ENCODE measurements at places on chromosomes 6 and 20.

- DNase-seq: no peak
Observed at GRCh38 chr6:44234101-44235025, 11.0 kb downstream of the SLC29A1 start.

GRCh38 chr6:152218887-152219286 is 411.4 kb downstream of the ESR1 start:
- no peak for DNase-seq

GRCh38 chr6:160790028-160790792 is 88.2 kb downstream of the PLG start:
- no peak for DNase-seq

GRCh38 chr20:21090721-21091120 is 15.4 kb downstream of the LINC00237 start:
- DNase-seq: no peak

GRCh38 chr20:460707-461106 is 1.6 kb downstream of the TBC1D20 start:
- no peak for DNase-seq

GRCh38 chr20:57804470-57805250 is 94.8 kb upstream of the PMEPA1 start:
- no peak for DNase-seq

DNA sequence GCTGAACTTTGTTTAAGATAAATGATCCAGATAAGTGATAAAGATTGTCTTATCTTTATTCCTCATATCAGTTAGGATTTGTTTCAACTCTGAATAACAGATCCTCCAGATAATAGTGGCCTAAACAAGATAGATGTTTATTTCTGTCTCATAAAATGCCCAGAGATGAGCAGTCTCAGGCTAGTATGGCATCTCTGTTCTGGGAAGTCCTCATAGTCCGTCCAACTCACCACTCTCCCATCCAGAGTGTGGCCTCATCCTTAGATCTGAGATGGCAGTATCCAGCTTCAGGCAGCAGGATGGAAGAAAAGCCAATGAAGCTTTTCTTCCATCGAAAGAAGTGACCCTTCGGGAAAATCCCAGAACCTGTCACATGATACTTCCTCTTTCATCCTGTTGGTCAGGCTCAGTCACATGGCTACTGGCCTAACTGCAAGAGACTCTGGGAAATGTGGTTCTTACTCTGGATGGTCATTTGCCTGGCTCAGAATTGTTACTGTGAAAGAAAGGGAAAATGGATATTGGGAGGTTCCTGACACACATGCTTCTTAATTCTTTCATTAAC is 29.4 kb upstream of the TAGAP start:
- DNase-seq: no peak

- no peak for DNase-seq
Observed at GRCh38 chr20:22692119-22692475, 107.7 kb upstream of the FOXA2 start.

- no peak for DNase-seq
Observed at GRCh38 chr6:73521351-73521985, 636 bp upstream of the EEF1A1 start.

DNA sequence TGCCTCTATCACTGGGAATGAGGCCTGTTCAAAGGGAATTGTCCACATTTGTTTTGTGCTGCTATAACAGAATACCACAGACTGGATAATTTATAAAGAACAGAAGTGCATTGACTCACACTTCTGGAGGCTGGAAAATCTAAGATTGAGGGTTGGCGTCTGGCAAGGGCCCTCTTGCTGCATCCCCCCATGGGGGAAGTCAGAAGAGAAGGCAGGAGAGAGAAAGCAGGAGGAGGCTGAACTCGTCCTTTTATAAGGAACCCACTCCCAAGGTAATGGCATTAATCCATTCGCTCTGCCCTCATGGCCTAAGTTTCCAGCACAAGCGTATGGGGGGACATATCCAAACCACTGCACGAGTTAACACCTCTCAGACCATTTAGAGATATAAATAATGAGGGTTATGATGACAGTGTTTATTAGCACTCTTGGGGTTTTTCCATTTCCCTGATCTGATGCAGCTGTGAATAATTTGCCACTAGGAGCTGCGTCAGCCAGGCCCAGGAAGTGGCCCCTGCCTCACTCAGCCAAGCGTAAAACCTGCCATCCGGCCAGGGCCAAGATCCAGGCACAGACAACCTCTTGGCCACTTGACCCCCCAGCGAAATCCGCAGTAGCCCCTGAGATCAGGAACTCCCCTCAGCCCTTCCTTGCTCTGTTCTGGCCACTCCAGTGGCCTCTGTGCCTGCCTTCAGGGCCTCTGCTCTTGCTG is 14.2 kb upstream of the SLCO4A1 start:
- peak; percentile 40 for DNase-seq

GRCh38 chr6:87336367-87336766 is 7.3 kb upstream of the GJB7 start:
- DNase-seq: no peak

DNA sequence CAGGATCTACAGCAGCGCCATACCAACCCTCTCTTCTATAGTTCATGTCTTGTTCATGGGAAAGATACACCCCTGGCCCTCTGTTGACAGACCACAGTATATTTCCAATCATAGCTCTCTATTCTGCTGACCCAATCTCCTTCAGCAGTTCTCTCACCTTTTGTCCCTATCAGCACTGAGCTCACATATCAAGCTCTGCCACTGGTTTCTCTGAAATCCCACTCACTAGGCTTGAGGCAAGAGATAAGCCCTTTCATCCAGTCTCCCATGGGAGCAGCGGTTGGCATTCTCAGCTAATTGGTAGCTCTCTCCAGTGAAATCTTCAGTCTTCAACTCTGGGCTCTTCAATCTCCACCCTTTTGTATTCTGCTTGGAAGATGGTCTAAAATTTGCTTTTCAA is 313.4 kb downstream of the GJA1 start:
- no peak for DNase-seq

GRCh38 chr6:155411154-155412052 is 44.2 kb downstream of the NOX3 start:
- DNase-seq: no peak

DNA sequence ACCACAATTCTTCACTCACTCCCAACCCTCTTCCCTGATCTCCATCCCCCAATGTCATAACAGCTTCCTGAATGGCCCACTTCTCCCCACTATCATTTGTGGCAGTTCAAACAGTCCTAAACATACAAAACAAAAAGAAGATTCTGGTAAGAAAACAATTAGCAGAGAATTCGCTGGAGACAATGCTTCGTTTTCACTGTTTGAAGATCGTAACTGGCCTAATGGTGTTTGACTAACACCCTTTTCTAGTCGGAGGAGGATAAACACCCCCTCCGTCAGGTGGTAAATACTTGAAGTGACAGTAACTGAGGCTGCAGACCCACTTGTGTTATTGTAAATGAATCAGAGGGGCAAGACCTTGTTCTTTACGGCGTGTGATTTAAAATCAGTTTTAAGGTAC is 3.8 kb downstream of the EYA2 start:
- DNase-seq: no peak

DNA sequence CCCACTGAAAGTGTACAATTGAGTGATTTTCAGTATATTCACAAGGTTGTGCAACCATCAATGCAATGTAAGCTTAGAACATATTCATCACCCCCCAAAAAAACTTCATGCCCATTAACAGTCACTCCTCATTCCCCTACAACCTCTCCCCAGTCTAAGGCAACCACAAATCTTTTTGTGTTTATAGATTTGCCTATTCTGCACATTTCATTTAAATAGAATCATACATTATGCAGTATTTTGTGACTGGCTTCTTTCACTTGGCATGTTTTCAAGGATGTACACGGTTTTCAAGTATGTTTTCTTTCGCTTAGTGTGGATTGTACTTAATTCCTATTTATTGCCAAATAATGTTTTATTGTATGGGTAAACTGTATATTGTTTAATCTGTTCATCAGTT is 329.3 kb upstream of the RNF24 start:
- no peak for DNase-seq

DNA sequence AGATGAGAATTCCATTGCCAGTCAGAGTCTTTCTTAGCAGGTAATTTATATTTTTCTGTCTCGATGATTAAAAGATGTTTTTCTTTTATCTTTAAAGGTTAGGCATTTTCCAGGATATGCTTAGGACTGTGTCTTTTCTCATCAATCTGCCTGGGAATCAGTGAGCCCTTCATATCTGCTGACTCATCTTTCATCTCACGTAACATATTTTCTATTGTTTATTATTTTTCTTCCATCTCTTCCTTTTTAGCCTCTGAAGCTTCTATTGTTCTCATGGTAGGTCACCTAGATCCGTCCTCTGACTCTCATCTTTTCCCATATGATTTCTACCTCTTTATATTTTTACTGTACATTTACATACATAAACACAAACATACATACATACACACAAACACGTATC is 8.7 kb downstream of the CCDC28A start:
- DNase-seq: no peak

GRCh38 chr6:437037-437392 is 45.5 kb downstream of the IRF4 start:
- DNase-seq: no peak

GRCh38 chr20:61640131-61640870 is 388.2 kb downstream of the CDH4 start:
- no peak for DNase-seq

GRCh38 chr6:140537834-140538705 is 1163.6 kb upstream of the CITED2 start:
- DNase-seq: no peak

GRCh38 chr6:129364037-129364436 is 345.9 kb downstream of the ARHGAP18 start:
- no peak for DNase-seq

GRCh38 chr6:26375270-26375669 is 7.6 kb upstream of the BTN2A2 start:
- DNase-seq: no peak

- DNase-seq: no peak
Observed at GRCh38 chr6:87939776-87940175, 107.9 kb upstream of the SPACA1 start.

DNA sequence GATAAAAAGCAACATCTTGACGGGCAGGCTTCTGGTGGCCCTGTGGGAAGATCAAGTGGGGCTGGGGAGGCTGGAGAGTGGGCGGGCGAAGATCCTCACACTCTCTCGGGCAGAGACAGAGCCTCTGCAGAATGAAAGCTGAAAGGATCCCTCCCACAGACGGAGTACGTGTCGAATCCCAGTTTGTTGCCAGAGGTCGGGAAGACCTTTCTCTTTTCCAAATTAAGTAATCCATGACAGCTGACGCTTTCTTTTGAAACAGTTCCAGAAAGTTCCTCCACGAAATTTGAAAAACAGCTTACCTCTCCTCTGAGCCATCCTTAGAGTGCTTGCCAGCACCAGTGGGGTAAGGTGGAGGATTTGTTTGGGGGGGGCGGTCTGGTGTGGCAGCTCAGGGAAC is 155.6 kb upstream of the SMLR1 start:
- DNase-seq: no peak

- no peak for DNase-seq
Observed at GRCh38 chr20:25071734-25072133, 10.2 kb downstream of the VSX1 start.

GRCh38 chr6:125375821-125376220 is 74.1 kb upstream of the HDDC2 start:
- DNase-seq: no peak

DNA sequence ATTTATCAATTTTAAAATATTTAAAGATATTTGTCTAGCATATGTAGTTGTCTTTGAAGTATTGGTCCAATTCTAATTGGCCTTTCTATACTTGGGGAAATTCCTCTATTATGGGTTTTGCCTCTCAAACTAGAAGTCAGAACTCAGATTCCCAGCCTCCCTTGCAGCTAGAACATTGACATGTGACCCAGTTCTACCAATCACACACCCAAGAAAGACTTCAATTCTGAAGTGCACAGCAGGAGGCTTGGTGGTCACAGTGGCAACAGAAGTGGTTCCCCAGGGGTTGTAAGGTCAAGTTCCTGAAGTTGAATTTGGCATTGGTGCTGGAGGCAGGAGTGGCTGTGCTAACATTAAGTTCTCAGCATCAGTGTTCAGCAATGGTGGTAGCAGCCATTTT is 14.8 kb upstream of the FKBP5 start:
- no peak for DNase-seq

- DNase-seq: no peak
Observed at GRCh38 chr6:56660381-56660730, 17.7 kb upstream of the DST start.

DNA sequence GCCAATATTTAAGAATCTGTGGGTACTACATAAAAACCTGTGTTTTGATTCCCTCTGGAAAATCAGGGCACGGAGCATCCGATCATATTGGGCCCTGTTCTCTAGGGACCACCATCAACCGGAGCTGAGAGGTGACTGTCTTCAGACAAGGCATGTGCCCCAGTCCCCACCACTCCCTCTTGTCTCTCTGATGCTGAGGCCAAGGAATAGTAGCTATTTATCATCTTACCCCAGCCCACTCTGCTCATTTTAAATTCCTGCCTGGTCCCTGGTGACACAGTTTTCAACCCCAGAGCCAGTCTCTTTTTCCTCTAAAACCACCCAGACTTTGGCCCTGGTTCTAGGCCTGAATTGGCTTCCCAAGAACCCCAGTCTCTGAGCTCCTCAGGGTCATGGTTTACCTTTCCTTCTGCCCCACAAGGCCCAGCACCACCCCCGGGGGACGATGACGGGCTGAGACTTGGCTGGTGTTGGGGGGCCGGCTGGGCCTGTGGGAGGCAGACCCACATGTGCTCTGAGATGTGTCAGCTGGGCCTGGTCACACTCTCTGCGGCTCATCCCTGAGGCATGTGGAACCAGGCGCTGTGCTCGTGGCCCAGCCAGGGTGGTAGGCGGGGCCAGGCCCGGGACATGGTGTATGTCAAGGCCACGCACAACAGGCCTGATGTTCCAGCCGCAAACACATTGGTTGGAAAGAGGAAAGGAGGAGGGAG is 114.4 kb downstream of the CEBPB start:
- no peak for DNase-seq

DNA sequence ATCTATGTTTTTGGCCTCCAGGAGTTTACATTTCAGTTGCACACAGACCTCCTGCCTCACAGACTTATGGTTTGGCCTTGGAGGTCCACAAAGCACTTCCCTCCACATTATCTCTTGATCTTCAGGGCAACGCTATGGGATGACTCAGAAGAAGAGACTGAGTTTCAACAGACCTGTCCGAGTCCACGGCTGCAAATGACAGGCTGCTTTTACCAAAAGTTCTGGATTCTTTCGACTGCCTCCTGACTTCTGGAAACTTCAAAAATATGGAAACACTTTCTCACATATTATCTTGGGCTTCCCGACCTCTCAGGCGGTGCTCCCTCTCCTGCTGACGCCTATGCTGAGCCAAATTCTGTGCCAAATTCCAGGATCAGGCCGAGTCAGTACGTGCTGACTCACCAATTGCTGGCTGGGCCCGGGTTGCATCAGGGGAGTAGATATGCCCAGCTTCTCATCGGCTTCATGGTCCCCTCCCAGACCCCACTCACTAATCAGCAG is 190.2 kb downstream of the BMP7 start:
- DNase-seq: no peak

GRCh38 chr20:35618263-35619131 is 2.9 kb downstream of the SPAG4 start:
- no peak for DNase-seq

Data from CD4-positive, alpha-beta T cell treated with Interferon gamma for 1 hour (primary cell).